ENCODE measurements at places on chromosomes 16 and 17. TPM values are rescaled to one million over a fixed set of nuclear protein-coding genes. Genes with fewer than 3 reads are reported as not detected.

EVI2B gene
- polyA plus RNA-seq: 2.2 TPM

TLCD2 gene
- polyA plus RNA-seq: 5.3 TPM

DNA sequence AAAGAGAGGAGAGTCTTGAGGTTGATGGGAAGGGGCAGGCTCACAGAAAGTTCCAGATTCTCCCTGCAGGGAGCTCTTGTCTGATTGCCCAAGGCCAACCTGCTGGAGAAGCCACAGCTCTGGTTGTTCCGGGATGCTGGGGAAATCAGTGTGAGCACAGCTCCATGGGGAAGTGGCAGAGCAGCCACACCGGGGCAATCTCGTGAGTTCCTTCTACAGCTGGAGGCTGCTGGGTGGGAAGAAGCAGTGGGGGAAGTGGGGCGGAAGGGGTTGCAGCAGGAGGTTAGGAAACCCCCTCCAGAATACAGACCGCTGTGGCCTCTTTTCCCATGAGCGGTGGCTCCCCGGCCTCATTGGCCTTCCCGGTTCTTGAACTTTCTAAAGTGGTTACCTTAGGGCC lies 34.0 kb downstream of the KIAA0513 start:
- no peak for DNase-seq

DNA sequence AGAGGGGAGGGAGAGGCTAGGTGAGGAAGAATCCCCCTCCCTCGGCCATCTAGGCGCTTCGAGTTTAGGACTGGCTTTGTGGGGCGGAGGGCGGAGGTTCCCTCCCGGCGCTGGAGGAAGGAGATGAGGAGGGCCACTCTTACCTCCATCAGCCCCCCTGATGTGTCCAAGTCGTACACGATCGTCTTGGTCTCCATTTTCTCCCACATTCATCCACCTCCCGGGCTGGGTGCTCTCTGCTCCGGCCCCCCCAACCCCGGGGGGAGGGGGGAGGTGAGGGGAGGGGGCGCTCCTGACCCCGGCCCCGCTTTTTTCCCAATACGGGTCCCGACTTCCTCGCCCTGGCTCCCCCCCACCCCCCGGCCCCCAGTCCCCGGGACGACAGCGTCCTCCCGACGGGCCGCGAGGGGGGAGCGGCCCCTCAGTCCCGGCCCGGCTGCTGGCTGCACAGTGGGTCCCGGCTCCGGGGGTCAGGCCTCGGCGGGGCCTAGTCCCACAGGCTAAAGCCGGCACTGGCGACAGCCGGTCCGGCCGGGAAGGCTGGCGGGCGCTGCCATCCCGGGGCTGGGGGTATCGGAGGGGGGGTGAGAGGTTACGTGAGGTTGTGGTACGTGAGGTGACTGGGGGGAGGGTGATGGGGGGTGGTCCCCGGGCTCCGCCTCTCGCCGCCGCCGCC lies 428 bp downstream of the PHF12 start:
- no peak for DNase-seq

DNA sequence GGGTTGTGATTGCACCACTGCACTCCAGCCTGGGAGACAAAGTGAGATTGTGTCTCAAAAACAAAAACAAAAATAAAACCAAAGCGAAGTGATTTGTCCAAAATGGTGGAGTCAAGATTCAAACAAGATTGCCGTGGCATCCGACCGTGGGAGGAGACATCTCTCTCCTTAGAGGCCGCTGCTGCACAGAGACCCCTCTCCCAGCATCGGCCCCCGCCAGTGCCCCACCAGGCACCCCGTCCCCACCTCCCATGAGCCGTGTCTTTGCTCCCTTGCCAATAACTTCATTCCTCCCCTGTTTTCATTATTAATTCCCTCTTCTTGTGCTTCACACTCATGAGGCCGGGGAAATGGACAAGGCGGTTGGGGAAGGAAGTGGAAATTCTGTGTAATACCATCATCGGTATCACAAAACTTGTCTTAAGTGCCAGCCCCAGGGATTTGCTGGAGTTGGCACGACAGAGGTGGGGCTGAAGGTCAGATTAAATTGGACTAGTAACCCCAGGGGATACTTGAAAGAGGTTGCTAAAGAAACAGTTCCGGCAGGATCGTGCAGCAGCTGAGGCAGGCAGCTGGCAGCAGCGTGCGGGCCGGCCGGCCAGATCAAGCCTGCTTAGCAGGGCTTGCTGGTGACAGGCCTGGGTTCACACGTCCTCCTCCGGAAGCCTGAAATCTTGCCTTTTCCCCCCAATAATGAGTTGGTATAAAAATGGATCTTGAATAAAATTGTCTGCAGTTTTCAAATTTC lies 66.8 kb downstream of the RTN4RL1 start:
- DNase-seq: no peak

DNA sequence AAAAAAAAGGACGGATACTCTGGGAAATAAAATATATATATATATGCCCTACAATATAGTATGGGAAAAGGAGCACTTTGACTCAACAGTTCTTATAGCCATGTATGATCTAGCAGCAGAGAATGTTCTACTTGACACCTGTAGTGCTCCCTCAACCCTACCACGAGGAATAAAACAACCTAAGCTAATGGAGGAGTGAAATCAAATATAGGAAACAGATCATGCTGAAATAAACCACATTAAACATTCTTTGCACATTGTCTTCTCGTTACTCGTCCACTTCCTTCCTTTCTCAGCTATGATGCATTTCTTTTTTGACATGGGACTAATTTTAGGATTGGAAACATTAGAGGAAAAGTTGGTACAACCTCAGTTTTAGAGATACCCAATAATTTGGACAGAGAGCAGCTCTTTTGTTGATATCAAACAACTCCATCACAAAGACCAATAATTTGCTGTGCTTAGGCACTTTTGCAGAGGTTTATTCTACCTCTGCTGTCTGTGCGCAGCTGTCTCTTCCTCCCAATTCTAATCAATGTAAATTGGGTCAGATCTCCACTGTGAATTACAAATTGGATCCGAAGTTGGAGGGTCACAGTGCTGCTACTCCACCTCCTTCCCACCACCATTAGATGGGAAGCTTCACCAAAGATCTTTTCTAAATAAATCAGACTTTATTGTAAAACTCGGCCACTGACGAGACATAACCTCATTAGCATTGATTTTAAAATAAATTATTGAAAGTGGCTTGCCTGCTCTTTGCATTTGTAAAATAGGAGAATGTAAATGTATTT lies 65.8 kb downstream of the SNX11 start:
- no peak for DNase-seq

GRCh38 chr17:32444301-32445073 lies at the start of gene PSMD11:
PSMD11 (plus strand) TSS chr17:32444510; CDS start chr17:32444524, 14 bp downstream.
- DNase-seq: peak; percentile 87
